ENCODE measurements at places on chromosomes 11 and 22.

DNA sequence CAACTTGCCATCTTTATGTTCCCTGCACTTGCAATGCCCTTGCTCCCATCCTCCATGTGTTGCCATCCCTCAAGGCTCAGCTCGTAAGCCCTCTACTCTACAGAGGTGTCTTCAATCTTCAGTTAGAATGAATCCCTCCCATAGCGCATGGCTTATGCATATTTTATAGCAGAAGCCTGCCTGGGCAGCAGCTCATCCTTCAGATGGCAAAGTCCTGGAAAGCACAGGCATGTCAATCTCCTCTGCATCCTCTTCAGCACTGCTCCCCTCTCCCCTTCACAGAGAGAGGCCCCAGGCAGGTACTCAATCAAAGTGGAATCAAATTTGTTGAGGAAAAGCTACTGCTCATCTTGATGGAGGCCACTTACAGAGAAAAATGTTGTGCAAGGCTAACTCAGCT is 31.1 kb upstream of the ABCC8 start:
- DNase-seq: no peak

DNA sequence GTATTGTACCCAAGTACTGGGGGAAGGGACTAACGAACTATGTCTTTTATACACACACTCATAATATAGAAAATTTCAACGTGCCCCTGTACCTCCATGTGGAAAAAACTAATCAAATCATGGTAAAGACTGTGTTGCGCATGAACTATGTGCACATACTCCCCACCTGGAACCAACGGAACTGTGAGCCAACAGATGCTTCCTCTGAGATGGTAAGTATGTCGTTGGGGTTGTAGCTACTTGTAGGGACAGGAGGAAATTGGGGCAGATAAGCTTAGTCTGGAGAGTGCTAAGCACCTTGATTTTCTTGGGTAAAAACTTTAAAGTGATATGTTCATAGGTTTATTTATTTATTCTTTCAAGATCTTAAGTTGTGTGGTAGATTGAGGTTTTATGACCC is 40.1 kb downstream of the GLYAT start:
- DNase-seq: no peak

- DNase-seq: no peak
Observed at GRCh38 chr11:73205661-73206343, 12.3 kb upstream of the P2RY2 start.

DNA sequence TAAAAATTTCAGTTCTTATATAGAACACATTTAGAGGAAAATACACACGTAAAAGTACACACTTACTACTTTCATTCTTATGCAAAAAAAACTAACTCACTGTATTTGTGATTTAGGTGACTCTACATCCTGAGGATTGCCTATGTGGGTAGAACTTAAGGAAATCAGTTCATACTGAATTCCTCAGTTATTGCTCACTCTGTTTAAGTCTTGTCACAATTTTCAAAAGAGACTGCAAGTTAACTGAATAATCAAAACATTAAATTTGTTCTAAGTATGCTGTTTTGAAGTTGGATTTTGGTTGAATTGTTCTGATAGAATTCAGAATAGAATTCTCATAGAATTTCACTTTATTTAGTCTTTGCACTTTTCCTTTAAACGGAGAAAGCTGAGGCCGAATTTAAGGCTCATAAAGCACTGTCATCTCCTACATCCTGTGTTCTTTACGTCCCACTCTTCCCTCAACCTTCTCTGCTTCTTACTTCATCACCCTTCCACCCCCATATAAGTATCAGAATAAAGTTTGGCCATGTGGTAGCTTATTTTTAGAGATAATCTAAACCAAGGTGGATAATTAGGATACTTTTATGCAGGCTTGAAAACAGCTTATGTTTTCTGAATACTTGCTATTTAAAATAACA is 59.8 kb downstream of the APOL5 start:
- no peak for DNase-seq

GRCh38 chr11:33701302-33702230 is 940 bp upstream of the C11orf91 start:
- no peak for DNase-seq

- no peak for DNase-seq
Observed at GRCh38 chr11:123209591-123209990, 14.5 kb upstream of the CLMP start.

DNA sequence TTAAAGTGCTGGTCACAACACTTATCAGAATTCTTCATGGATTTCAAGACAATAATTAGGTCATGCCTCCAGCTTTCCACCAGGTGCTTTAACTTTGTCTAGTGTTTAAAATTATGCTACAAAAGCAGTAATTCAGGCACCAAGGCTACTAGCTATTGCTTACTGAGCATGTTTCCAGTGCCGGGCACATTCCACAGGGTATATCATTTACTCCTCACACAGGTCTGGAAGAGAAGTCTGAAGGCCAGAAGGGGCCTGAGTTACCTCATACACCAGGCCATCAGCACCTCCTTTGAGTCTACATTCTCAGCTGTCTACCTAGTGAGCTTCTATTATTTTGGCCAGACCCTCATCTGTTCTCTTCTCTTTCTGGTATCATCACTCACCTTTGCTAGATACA is 41.7 kb upstream of the LMO2 start:
- DNase-seq: no peak

- no peak for DNase-seq
Observed at GRCh38 chr11:96188243-96189006, 154.6 kb downstream of the MAML2 start.

GRCh38 chr11:109378034-109378433 is 44.0 kb upstream of the C11orf87 start:
- no peak for DNase-seq

- no peak for DNase-seq
Observed at GRCh38 chr22:31343235-31344191, 2.6 kb downstream of the PATZ1 start.

DNA sequence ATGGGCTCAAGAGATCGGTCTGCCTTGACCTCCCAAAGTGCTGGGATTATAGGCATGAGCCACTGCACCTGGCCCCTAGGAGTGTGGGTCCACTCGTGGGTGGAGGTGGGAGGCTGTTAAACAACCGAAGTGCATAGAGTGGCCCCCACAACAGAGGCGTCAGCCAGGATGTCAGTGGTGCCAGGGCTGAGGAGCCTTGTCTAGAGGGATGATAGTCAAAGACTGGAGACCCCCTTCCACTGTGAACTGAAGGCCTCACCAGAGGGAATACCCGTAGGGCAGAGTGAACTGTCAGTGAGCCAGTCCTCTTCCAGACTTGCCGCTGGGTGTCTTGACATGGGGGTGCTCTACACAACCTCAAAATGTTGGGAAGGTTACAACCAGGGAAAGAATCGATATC is 38.2 kb downstream of the AP2A2 start:
- no peak for DNase-seq

DNA sequence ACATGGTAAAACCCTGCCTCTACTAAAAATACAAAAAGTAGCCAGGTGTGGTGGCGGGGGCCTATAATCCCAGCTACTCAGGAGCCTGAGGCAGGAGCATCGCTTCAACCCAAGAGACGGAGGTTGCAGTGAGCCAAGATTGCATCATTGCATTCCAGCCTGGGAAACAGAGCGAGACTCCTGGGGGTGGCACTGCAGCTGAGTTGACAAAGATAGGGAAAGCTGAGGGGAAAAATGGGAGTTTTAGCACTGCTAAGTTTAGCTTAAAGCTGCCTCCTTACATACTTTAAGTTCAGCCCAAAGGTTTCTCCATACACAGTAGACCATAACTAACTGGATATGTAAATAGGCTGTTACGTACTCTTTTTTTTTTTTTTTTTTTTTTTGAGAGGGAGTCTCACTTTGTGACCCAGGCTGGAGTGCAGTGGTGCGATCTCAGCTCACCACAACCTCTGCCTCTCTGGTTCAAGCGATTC is 9.0 kb upstream of the USP28 start:
- DNase-seq: no peak

- no peak for DNase-seq
Observed at GRCh38 chr11:35061516-35062440, 77.2 kb upstream of the CD44 start.

- DNase-seq: no peak
Observed at GRCh38 chr11:118263695-118264568, at the start of gene MPZL2. TSS of gene MPZL2 (minus strand) at chr11:118264297. CDS start at chr11:118264153, 144 bp downstream.

Data from GM12864 (cell line).